CD8-positive, alpha-beta T cell (primary cell): ENCODE measurements at places on chromosomes 12 and 14.

DNA sequence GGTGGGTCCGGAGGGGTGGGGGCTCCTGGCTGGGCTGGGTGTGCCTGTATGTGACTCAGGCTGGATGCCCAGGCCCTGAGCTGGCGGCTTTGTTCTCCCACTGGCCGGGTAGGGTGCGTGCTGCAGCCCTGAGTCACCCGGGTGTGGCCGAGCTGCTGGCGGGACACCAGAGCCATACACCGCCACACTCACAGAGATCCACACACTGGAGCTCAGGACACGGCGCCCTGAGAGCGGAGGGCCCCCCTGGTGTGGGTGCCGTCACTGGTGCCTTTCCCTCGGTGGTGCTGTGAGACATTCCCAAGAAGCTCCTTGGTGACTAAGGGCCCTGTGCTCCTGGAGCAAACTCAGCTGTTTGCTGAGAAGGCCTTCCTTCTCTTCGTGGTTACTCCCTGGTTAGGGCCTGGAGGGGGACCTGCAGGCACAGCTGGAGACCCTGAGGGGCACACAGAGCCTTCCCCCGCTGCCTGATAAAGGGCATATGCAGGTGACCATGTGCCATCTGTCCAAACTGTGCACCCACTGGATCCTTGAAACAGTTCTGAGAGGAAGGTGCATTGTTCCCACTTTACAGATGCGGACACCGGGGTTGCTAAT, 44.3 kb downstream of the KRT80 start:
- no peak for DNase-seq

DNA sequence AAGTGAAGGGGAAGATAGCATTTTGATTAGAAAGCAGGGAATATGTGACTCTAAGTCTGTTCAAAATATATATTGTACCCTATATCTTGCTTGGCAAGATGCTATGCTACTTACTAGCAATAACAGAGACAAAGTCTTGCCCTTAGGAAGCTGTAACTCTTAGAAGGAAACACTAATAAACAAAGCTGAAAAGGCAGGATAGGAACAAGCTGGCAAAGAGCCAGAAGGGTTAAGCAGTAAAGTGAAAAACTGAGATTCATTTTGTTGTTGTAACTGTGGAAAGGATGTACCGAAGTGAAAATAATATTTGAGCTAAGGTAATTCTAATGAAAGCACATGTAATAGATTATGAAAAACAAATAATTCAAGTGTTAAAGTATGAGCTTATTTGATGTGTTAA, 527.1 kb upstream of the FLRT2 start:
- no peak for DNase-seq

DNA sequence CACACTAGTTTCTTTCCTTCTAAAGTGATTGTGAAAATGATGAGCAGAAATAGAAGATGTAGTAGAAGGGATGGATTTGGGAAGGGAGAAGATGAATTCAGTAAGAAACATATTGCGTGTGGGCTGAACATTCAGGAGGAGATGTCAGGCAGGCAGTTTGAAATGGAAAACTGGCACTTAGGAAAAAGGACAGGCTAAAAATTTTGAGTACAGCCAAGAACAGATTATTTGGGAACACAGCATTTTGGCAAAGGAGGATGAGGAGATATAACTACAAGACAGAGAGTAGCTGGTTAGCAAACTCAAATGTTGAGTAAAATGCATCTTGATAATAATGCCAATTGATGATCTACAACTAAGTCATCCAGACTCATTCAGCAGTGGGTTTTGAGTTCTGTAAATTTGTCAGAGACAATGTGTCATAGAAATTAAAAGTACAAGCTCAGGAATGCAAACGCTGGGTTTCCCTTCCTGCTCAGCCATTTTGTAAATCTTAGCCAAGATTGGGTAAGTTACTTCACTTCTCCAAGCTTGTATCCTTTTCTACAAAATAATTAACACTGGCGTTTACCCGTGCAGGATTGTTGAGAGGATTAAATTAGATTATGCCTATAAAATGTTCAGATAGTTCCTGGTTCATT, 255.0 kb downstream of the NAV3 start:
- DNase-seq = no peak

DNA sequence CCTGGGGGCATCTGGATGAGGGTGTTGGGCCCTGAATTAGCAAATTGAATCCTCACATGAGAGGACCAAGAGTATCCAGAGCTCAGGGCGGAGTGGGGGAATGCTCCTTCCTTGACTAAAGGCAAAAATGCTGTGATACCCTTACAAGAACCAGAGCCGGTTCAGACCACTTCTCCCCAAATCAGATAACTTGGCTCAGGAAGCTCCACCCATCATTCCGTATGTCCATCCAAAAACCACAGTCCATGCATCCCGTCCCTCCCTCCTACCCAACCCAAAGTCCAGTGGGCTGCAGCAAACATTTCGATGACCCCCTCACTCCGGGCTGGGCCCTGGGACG, 22.4 kb downstream of the DIO3 start:
- DNase-seq = no peak

- DNase-seq = no peak
Observed at GRCh38 chr14:87494010-87494409, 499.0 kb downstream of the GALC start.

- no peak for DNase-seq
Observed at GRCh38 chr12:130716969-130717366, 869 bp upstream of the RIMBP2 start.

GRCh38 chr12:88854260-88854659, 274.0 kb upstream of the KITLG start:
- DNase-seq = no peak

GRCh38 chr12:110742096-110742717, 484 bp downstream of the PPP1CC start:
- DNase-seq = no peak

DNA sequence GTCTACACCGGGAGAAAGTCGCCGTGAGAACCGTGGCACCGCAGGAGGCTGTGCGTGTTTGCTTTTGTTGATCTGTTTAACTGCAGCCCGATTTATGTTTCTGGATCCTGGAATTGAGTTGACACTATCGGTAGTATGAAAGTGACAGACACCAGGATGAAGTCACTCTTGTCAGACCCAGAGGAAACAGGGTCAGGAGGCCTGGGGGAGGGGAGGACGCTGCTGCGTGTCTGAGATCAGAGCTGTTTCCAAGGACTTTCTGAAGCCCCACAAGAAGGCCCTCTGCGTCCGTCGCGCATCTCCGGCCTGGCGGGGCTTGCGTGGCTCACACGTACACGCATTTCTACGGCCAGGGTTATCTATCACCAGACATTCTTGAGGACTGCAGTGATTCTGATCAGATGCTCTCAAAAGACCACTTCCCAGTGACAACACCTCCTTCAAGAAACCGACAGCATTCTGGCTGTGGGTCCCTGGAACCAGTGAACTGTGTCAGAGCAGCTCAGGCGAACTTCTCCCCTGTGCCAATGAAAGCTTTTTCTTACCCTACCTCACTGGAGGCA, 263.4 kb downstream of the ADGRD1 start:
- DNase-seq = no peak

- peak; percentile 75 for DNase-seq
Observed at GRCh38 chr14:61444215-61444768, 122.9 kb downstream of the PRKCH start.

GRCh38 chr14:61653507-61653906, 41.8 kb upstream of the HIF1A start:
- DNase-seq = no peak

- DNase-seq = no peak
Observed at GRCh38 chr14:103232031-103232808, 101.8 kb upstream of the EIF5 start.

- no peak for DNase-seq
Observed at GRCh38 chr14:55800156-55800785, 220.3 kb downstream of the KTN1 start.

DNA sequence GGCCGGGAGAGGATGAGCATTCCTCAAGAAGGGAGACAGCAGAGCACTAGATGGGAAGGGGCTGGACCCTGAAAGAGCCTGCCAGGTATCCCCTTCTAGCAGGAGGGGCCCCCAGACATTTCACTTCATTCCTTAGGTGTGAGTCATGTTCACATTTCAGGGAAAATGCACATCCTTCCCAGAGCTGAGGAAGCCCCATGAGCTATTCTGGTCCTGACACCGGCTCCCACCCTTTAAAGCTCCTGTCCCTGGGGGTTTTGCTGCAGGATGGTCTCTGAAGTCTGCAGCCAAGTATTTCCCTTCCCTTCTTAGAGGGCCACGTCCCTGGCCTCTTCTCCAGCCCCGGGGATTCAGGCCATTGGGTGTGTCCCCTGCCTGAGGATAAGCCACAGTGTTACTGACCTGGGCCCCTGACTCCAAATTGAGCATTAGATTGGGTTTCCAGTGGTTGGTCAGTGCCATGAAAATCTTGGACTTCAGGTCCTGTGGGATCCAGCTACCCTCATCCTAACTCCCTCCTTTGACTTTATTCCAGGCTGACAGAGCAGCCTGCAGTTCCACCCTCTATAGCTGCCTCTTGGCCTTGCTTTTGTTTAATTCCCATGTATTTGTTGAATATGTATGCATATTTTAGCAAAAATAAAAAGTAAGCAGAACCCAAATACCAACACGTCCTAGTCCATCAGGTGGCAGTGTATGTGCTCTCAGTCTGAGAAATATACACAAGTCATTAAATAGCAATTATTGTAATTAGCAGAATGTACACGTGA, 267.1 kb downstream of the CACNA1C start:
- no peak for DNase-seq

DNA sequence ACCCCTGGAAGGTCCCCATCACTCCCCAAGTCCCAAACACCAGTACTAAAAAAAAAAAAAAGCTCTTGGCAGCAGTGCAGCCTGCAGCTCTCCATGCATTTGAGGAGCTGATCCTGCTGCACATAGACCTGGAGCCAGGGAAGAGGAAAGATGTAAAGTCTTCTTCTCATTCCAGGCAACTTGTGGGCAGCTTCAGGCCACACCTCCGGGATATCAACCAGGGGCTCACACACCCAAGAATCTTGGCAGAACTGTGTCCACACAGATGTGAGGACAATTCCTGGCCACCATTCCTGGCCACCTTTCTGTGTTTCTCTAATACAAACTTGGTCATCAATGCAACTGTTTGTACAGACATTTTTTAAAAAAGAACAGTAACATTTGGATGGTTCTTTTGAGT, 72.7 kb downstream of the TMEM132C start:
- DNase-seq = no peak

- DNase-seq = no peak
Observed at GRCh38 chr14:68111097-68111852, 291.7 kb downstream of the RAD51B start.
